Kidney capillary endothelial cell (primary cell): ENCODE measurements at places on chromosomes 2 and 18.
A peak's percentile ranks its signal among the peaks of the same experiment; 100 is the strongest.

DNA sequence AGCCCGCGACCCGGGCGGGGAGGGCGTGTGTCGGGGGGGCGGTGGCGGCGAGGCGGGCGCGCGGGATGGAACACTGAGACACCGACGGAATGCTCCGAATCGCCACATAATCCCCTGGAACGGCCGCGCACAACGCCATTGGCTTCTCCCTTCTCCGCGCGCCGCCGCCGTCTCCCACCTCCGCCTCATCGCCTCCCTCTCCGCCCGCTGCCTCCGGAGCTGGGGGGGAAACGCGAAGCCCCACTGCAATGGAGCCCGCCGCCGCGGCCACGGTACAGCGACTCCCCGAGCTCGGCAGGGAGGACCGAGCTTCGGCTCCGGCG, at the start of gene PHLPP1:
Gene PHLPP1 (plus strand): TSS at position 106 of the 323 bp plus-strand sequence. CDS start 143 bp downstream, at position 249.
- DNase-seq: no peak

DNA sequence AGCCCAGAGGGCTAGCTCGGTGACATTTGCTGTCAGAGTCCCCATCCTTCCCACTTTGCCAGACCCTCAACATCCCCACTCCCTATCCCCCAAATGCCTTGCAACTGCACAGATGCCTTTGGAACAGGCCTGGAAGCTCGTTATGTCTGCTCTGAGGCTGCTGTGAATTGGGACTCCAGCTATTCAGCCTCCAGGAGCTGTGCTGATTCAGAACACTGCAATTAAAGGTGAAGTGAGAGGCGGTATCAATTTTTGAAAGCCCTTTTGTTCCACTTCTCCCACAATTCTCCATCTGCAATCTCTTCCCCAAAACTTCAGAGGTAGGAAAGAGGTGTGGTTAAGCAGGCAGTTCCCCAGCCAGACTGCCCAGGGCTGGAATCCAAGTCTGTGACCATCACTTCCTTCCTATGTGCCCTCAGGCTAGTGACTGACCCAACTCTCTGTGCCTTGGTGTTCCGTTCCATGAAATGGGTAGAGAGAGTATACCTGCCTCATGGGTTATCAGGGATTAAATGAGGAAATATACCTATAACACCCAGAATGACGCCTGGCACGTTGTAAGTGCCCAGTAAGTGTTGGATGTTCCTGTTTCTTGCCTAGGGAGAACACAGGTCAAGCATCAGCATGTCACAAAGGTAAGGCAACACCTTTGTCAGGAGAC, 17.5 kb downstream of the NOSTRIN start:
- DNase-seq: no peak

GRCh38 chr2:166521155-166521554, 27.1 kb upstream of the SCN7A start:
- DNase-seq: no peak

DNA sequence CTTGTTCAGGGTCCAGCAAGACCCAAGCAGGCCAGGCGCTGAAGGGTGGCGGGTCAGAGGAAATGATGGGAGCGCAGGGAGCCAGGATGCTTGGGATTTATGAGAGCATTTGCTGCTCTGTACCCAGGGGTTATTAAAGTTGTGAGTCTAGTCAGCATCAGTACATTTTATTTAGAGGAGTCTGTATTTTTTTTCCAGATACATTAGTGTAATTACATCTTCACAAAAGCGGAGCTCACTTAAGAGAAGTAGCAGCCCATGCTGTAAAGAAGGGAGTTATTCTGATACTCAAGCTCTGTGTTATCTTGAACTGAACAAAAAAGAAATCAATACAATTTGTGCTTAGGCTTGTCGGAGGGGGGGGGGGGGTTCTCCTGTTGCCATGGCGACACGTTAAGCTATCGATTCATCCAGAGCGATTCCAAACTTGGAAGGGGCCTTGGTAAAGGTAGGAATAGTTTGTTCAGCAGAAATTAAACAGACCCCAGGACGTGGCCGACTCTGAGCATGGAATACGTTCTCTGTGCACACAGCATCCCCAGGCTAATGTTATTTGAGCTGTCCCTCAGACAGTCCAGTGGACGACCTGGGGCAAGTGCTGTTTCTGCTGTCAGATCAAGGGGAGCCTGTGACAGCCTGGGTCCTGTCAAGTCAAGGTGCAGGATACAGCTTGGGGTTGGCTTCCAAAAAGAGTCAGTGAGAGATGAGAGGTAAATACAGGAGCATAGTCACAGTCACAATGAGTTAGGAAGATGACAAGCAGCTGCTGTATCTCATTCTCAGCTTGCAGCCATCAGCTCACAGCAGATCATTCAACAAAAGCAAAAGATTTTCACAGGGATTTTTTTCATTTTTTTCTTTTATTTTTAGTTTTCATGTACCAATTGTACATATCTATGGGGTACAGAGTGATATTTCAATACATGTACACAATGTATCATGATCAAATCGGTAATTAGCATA, 387.6 kb downstream of the DCDC2C start:
- no peak for DNase-seq

DNA sequence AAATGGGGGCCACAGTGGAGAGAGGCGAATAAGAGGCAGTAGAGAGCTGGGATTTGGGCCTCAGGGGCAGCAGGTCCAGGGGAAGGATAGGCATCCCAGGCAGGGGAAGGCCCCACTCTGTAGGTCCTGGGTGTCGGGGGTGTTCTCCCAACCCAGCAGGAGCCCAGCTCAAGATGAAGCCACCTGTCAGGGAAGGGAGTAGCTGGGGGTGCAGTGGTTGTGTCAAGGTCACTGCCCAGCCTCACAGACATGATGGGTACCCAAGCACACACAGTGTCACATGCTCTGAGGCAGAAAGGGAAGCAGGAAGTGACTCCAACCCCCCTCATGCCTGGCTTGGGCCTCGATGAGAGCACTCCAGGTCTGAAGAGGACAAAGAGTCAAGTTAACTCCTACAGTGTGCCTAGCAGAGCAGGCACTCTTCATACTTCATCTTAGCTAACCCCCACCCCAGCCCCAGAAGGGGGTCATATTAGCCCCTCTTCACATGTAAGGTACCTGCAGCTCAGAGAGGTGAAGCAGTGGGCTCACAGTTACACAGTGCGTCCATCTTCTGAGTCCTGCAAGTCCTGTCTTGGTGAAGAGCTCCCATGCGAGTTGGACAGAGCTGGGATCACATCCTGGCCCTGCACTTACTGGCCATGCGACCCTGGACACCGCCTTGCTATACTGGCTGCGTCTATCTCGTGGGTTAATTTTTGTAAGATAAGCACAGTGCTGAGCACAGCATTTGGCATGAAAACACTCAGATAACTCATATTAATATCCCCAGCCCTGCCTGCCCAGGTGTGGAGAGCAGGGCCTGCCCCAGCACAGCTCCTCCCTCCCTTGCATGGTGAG, 72.6 kb upstream of the DAPL1 start:
- DNase-seq: no peak

DNA sequence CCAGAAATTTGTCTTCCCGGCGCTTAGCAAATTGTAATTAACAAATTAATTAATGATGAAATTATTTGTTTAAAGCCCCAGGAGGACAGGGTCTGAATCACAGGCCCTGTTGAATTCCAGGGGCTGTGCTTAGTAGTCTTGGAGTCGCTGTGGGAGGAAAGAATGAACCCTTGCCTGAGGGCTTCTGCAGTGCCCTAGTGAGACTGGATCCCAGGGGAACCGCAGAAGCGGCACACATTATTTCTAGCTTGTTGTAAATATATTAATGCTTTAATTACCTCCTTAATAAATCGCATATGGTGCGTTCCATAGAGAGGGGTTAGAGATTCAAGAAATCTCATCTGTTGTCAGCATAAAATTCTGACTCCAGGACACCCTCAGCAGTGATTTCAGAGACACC, 235.4 kb downstream of the CELF4 start:
- DNase-seq: no peak

- DNase-seq: no peak
These were observed 486.3 kb upstream of the MAP2 start for GRCh38 chr2:208937521-208937920.

DNA sequence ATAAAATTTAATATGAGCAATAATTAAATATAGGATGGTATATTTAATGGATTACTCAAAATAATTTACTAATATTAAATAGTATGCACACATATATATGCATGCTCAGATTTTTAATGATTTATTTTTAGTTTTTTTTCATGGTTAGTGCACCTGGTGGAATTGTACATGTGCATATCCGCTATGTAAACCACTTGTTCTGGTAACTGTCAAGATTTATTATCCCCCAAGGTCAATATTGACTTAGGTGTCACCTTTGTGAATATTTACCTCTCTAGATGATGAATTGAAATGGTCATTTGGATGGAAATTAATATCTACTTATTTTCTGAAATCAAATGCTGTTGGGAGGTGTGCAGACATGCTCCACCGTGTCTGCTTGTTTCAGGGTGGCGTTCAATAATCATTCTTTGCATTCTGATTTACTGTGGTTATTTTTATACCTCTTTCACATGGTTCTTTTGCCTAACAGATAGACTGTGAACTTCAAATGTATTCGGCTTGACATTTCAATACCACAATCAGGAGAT, 14.7 kb downstream of the CNTNAP5 start:
- no peak for DNase-seq

- no peak for DNase-seq
These were observed 2.3 kb downstream of the RAB11FIP5 start for GRCh38 chr2:73110168-73111072.

DNA sequence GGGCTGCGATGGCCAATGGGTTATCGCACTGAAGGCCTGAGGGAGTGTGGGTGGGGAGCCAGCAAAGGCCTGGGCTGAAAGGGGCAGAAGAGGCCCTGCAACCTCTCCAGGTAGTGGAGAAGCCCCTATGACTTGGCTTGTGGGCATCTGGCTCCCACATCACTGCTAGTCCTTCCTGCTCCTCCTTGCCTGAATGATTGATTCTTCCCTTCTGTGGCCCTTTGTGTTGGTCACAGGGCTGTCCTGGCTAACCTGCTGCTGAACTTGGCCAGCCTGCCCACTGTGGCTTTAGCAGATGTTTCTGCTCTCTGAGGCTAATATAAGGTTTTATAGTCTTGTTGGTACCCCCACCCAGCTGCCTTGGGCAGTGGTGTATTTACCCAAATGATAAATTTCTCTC, 136.2 kb upstream of the ALPP start:
- DNase-seq: no peak

DNA sequence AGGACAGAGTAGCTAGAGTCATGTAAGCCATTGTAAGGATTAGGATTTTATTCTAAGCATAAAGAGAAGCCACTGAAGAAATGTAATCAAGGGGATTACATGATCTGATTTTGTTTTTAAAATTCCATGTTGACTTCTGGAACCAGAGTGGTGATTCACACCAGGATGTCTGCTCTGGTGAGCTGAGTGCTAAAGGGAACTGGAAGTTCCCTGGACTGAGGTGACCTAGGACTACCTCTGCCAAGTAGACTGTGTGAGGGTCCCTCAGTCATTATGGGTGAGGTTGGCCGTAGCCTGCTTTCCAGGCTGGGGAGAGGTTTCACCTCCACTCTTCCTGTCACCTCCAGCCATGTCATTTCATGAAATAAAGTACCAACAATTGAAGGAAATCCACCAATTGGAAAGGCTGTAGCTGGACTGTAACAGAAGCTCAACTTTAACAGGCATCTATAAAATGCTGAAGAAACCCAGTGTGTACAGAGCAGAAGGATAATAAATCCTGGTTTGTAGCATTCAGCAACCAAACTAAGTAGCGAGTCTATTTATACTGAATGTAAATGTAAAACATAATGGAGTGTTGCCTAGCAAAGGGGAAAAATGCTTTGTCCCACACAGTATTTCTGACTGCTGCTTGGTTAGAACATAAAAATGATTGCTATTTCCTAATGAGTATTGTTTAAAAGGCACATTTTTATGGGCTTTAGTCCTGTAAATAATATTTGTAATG, 507.4 kb upstream of the PKDCC start:
- DNase-seq: no peak

- peak; percentile 75 for DNase-seq
These were observed 33.1 kb downstream of the CHN1 start for GRCh38 chr2:174971868-174972781.

GRCh38 chr2:127829845-127830246, 18.9 kb upstream of the WDR33 start:
- no peak for DNase-seq

DNA sequence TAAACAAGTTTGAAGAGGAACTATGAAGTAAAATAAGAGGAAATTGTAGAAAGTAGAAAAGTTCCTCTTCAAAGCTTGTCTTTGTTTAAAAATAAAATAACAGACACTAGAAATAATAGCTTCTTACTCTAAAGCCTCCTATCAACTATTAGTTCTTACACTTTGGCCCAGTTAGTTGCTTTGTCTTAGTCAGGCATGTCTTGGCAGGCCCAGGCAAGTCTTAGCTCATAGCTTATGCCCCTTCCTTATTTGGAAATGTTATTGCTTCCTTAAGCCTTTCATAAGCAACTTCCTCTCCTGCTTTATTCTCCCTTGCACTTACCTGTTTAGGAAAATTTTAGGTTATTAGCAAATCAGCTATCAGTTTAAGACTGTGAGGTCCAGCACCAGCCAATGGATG, 950.6 kb upstream of the LRATD1 start:
- no peak for DNase-seq

- no peak for DNase-seq
These were observed 346.9 kb downstream of the DYSF start for GRCh38 chr2:71800106-71800809.

- DNase-seq: no peak
These were observed 21.3 kb downstream of the MBD5 start for GRCh38 chr2:148042219-148042618.

DNA sequence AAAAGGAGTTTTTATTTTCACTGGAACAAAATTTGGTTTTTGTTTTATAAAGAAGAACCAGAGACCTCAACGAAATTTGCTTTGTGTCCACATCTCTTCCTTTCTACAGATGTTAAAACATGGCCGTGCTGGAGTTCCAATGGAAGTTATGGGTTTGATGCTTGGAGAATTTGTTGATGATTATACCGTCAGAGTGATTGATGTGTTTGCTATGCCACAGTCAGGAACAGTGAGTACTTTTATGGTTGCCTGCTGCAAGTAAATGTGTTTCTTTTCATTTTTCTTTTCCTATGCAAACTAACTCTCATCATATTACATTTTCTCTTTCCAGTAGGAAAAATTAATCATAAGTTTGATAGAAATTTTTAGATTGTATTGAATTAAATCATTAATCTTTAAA, 48.4 kb upstream of the TBR1 start:
- DNase-seq: no peak

DNA sequence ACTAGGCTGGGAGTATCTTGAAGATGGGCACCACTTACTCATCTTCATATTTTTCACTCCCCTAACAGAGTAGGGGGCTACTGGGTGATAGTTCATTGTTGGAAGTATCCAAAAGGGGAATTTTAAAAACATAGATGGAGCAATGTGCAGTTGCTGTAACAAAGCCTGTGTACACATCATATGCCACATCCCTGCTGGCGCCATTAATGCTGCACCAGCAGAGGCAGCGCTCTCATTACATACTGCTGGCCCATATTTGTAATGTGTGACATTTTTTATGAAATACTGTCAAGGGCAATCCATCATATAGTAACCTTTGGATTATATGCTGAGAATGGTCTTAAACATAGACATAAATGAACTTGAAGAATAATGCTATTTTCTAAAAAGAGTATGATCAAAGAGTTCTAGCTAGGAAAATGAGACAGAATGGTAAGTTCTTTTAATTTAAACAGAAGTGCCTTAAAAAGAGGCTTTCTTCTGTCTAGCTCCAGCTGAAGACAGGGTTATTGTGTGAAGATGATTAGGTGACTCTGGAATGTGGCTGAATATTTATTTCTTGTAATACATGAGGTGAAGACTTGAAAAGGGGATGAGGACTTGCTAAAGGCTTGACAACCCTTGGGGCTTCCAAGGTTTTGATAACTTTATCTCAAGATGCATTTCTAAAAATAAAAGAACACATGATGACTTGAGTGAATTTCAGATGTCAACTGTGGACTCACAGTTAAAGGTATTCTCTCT, 2.4 kb upstream of the TMEM178A start:
- no peak for DNase-seq

- no peak for DNase-seq
These were observed 2.8 kb upstream of the NRP2 start for GRCh38 chr2:205679410-205680009.
